Stimulated activated CD4-positive, alpha-beta T cell treated with anti-CD3 and anti-CD28 coated beads, Interleukin-15, amount 100 ng/mL, for 48 hours (primary cell): ENCODE measurements at places on chromosomes 3 and 15.

DNA sequence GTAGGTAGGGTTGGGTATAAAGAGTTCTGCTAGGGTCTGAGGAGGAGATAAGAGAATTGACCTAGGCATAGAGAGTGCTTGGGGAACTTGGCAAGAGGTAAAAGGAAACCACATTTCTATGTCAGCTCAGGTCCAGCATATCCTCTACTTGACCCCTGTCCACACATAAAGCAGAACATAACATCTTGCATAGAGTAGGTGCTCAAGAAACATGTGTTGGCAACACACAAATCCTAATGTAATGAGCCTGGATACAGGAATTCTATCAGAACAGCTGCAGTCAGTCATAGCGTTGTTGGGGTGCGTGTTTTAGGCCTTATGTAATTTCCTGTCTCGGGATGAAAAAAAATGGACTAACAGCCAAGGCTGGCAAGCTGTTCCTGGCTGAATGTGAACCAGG, 35.0 kb upstream of the PLCL2 start:
- DNase-seq: no peak

DNA sequence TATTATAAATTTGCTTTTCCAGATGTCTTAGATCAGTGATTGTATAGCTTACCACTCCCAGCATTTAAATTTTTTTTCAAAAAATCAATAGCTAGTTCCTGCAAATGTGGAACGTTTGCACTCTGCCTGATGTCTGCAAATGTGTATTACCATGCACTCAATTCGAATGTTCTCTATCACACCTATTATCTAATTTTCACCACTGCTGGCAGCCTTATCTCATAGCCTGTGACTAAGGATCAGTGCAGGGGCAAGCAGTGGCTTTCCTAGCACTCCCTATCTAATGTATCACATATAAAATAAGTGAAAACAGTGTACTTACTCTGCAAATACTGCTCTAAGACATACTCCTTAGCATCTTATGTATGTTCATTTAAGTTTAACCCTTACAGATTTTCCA, 196.3 kb upstream of the PLSCR5 start:
- DNase-seq: no peak

DNA sequence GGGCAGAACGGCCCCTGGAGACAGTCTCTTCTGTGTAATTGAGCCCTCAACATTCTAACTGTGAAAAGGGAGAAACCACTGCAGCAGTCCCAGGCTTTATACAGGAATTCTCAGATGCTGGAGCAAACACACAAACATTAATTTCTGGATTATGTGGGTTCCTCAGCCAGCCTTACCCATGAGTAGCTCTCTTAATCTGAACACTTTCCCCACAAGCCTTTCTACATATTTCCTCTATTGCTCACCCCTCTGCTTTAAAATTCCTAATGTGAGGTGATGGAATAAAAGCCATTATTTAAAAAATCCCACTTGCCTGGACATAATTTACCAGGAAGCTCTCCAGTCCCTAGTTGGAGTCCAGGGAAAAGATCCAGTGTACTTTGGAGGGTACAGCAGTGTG, 139.0 kb downstream of the CTNNB1 start:
- DNase-seq: no peak

- no peak for DNase-seq
Observed at GRCh38 chr3:229183-229661, 32.7 kb downstream of the CHL1 start.

DNA sequence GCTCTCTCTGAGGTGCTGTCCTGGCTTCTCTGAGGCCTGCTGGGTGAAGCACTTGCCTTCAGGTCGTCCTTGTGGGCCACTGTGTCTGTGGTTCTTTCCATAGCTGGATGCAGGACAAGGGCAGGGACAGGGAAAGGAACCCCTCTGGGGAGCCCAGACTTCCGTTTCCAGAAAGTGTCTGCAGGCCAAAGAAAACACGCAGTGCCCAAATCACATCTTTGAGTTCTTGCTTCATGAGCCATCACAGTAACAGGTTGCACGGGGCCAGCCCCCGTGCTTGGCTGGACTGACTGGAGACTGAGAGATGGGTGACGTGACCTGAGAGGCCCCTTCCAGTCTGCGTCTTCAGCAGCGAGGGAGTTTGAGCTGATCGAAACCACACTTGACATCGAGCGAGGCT, 115.8 kb downstream of the GABRG3 start:
- DNase-seq: no peak

DNA sequence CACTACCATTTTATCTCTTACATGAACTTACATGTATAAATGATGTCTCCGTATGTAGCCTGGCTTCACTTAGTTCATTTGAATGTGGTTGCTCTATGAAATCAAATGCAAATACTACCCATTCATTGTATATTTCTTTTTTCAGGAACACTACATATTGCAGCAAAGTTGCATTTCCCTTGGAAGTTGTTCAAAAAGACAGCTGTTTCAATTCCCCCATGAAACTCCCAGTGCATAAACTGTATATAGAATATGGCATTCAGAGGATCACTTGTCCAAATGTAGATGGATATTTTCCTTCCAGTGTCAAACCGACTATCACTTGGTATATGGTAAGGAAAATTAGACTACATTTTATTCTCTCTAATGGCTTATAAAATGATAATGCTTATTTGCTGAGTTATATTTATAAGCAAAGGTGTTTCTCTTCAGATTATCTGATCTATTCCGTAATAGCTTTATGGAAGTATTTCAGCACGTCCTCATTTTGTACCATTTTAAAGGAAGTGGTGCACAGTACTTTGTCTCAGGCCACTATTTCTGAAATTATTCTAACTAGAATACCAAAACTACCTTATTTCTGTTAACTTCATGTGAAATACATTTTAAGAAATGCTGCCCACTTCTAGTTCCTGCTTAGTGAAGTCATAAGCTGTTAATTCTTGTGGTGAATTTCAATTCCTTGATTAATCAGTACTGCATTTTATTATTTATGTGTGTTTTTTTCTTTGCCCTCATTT, 95.1 kb downstream of the IL1RAP start:
- no peak for DNase-seq

GRCh38 chr3:125357032-125357658, 18.0 kb downstream of the ZNF148 start:
- DNase-seq: peak; percentile 33

GRCh38 chr15:64019764-64020163, 26.5 kb downstream of the DAPK2 start:
- no peak for DNase-seq

GRCh38 chr3:50811893-50812292, 137.2 kb downstream of the DOCK3 start:
- no peak for DNase-seq

GRCh38 chr3:52339612-52340011, 23.5 kb downstream of the DNAH1 start:
- DNase-seq: no peak

DNA sequence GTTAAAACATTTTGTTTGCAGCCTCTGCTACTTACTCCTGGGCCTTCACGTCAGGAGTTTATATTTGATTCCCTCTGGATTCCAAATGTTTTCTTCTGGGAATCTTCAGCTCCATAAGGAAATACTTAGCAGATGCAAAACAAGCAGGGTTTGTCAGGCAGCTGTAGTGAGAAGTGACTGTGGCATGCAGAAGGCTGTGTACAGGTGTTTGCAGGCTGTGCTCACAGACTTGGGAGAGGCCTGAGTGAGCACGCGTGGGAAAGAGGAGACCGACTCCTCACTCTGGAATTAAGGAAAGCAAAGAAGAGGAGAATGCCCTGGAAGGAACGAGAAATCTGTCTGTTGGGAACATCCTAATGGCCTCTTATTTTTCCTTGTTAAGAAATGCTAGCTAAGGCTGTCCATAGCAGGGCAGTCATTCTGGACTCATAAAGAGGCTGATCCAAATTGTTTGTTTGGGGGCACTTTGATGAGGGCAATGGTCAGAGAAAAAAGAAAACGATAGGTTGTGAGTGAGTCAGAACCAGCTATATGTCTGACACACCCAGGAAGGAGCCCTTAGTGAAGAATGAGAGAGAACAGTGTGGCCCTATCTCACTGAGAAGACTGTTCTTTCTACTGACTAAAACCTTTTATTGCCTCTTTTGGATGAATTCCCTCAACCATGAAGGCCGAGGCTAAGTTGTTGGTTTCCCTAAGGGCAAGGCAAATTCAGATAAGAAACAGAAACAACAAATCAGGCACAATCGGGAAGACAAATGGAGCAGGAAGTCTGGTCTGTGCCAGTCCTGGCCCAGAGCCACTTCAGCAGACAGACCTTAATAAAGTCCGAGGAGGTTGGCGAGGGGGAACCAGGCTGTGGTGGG, 82.6 kb downstream of the TGFBR2 start:
- no peak for DNase-seq
